ENCODE measurements at places on chromosomes 5 and 9. TPM values are rescaled to one million over a fixed set of nuclear protein-coding genes. Genes with fewer than 3 reads are reported as not detected.

CDKN2A gene
- total RNA-seq = 5.8 TPM

MYOZ3 gene
- total RNA-seq = 0.09 TPM

PAPPA gene
- total RNA-seq = not detected

IRX1 gene
- total RNA-seq = not detected

GRCh38 chr9:127520941-127521918 is 69.9 kb downstream of the LRSAM1 start:
- no peak overlapping the region for H3K27ac ChIP-seq
- H3K27me3 ChIP-seq = no peaks in the 10 kb centered on the region
- H3K36me3 ChIP-seq = peaks cover 53% of the 10 kb centered on the region
- no peak for DNase-seq

DNA sequence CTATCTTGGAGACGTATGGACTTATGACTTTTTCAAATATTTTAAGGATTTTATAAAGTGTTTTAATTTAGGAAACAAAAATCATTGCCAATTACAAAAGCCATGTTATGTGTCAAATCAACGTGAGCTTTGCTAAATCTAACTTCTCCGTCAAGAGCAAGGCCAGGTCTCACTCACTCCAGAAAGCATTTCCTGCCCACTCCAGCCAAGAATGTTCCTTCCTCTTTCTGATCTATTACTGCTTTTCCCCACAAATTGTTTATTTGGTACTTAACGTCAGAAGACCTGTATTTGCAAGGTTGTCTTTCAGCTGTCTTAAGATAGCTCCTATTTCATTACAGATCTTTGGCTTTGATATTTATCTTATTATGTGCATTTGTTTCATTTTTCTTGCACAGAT is 193.5 kb upstream of the HAPLN1 start:
- H3K27ac ChIP-seq = no peak overlapping the region
- H3K36me3 ChIP-seq = no peaks in the 10 kb centered on the region
- H3K27me3 ChIP-seq = no peaks in the 10 kb centered on the region
- no peak overlapping the region for H3K4me3 ChIP-seq
- no peaks in the 10 kb centered on the region for H3K4me1 ChIP-seq
- DNase-seq = no peak

DNA sequence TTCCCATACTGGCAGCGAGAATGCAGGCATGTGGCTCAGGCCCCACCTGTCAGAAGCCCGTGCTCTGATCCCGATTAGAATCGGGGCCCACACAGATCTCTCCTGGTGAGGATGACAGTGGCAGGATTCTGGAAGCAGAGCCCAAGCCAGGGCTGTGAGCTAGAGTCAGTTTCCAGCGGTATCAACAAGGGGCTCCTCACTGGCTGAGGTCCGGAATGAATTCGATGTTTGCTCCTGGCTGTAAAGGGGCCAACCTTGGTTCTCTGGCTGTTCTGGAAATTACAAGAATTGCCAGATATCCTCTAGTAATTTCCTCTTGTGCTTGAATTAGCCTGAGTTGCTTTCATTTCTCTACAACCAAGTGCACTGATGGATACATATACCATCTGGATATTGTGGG is 129.1 kb upstream of the SPRY4 start:
- H3K4me1 ChIP-seq = no peaks in the 10 kb centered on the region
- no peak overlapping the region for H3K27ac ChIP-seq
- peaks cover 15% of the 10 kb centered on the region for H3K27me3 ChIP-seq
- H3K4me3 ChIP-seq = no peak overlapping the region
- no peaks in the 10 kb centered on the region for H3K36me3 ChIP-seq
- no peak for DNase-seq

GRCh38 chr9:78982849-78983248 is 588.9 kb upstream of the TLE4 start:
- DNase-seq = no peak
- no peak overlapping the region for H3K4me3 ChIP-seq
- H3K27ac ChIP-seq = no peak overlapping the region
- no peaks in the 10 kb centered on the region for H3K27me3 ChIP-seq
- H3K4me1 ChIP-seq = no peaks in the 10 kb centered on the region
- no peaks in the 10 kb centered on the region for H3K36me3 ChIP-seq

DNA sequence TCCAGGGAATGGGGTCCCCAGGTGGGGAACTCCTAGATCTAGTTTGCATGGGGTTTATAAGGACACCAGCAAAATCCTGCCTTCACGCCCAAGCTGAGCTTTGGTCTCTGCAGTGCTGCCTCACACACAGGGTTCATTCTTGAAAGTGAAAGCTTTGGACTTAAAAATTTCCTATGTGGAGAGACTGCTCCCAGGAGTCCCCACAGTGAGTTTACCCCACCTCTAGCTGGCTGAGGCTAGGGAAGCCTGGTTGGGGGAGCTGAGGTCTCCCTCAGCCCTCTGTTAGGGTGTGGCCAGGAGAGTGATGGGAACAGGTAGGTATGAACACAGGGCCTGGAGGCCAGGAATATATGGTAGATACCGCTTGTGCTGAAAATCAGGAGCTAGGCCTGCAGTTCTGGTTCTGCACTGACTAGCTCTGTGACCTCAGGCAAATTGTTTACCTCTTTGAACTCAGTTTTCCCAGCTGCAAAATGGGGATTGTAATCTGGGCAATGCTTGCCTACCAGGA is 41.5 kb upstream of the LARP1 start:
- no peak for DNase-seq
- H3K27me3 ChIP-seq = peaks cover 3% of the 10 kb centered on the region
- H3K36me3 ChIP-seq = no peaks in the 10 kb centered on the region

DNA sequence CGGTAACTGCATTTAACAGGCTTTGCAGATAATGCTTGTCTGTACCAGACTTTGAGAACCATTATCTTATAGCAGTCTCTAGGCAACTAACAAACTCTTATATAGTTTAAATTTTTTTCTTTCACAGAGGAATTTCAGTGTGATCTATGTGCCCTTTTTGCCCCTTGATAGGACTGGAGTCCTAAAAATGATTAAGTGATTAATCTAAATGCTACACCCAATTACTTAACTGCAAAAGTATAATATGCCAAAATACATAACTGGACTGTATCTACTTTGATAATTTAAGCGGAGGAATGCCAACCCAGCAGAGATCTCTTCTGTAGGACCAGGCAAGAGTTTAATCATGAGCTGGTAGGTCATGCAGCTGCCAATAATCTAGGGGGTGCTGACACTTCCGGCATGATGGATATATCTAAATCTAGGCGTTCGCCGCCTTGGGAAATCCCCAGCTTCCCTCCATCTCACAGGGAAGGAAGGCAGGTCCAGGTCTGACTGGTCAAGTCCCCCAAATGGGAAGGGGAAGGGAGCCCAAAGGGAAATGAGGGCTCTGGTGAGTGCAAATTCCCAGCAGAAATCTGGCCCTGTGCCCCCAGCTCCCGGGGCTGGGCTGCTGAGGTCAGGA is 205.6 kb downstream of the GAPVD1 start:
- no peaks in the 10 kb centered on the region for H3K27me3 ChIP-seq
- H3K4me3 ChIP-seq = no peak overlapping the region
- H3K27ac ChIP-seq = no peak overlapping the region

DNA sequence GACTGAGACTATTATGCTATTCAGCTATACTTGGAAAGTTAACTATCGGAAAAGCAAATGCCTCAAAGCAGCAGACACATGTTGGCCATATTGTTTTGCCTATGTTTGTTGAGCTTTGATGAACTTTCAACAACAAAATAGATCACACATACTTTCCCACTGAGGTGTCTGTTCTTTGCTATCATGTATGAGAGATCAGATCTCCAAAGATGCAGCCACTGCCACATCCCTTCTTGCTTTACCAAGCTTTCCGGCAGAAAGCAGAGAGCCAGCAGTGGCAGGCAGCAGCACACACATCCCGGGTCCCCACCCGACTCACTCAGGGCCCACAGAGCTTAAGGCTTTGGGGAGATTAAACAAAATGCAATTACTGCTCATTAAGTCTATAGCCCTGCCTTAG is 18.8 kb downstream of the ZBTB5 start:
- peaks cover 7% of the 10 kb centered on the region for H3K4me1 ChIP-seq
- peaks cover 40% of the 10 kb centered on the region for H3K36me3 ChIP-seq
- no peaks in the 10 kb centered on the region for H3K27me3 ChIP-seq
- H3K27ac ChIP-seq = no peak overlapping the region
- DNase-seq = no peak
- H3K4me3 ChIP-seq = no peak overlapping the region

DNA sequence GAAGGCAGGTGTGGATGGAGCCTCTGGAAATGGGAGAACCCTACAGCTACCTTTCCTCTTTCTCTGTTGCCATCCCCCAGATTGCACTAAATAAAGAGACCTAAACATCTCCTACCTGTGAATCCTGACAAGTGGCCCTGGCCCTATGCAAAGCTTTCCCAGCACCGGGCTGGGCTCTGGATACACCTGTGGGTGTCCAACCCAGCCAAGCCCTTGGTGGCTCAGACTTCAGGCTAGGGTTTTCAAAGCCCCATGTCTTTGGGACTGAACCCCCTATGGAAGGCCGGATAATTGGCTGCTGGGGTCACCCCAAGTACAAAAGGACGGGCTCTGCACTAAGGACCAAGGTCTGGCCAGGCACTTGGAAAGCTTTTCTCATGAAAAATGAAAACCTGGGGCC is 44.1 kb upstream of the IPPK start:
- peaks cover 51% of the 10 kb centered on the region for H3K36me3 ChIP-seq
- no peaks in the 10 kb centered on the region for H3K27me3 ChIP-seq
- peaks cover 22% of the 10 kb centered on the region for H3K4me1 ChIP-seq

GRCh38 chr9:92349771-92350739 is 24.3 kb downstream of the CENPP start:
- H3K27ac ChIP-seq = no peak overlapping the region
- H3K4me3 ChIP-seq = no peak overlapping the region
- no peak for DNase-seq
- H3K4me1 ChIP-seq = peaks cover 4% of the 10 kb centered on the region
- H3K36me3 ChIP-seq = peaks cover 47% of the 10 kb centered on the region

Measured in activated T-helper 2 cell treated with anti-CD3 and anti-CD28 coated beads, Interferon-gamma antibody, Interleukin-2, Interleukin-4, amounts not matched to agents 10 μg/mL and 5 μg/mL and 100 μg/mL, durations not matched to agents 14 hours and 24 hours and 36 hours (primary cell).